ENCODE measurements at places on chromosomes 16 and 17.
A peak's percentile ranks its signal among the peaks of the same experiment; 100 is the strongest.

- no peak for DNase-seq
Observed at GRCh38 chr16:4803401-4803844, 990 bp upstream of the ROGDI start.

DNA sequence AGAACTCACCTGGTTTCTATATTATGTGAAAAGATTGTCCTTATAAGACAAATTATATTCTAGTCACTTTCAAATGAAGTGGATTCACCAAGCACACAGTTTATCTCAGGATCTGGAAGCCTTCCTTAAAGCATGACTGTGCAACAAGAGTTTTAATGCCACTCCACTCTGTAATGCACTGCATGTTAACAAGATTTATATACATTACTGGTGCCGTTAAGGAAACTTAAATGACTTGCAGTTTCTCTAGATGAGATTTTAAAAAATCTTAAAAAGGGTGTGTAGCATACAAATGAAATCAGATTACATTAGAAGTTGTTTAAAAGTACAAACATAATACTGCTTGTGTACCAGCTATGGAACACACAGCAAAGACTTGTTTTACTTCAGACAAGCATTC lies 150.8 kb downstream of the SNX11 start:
- no peak for DNase-seq

DNA sequence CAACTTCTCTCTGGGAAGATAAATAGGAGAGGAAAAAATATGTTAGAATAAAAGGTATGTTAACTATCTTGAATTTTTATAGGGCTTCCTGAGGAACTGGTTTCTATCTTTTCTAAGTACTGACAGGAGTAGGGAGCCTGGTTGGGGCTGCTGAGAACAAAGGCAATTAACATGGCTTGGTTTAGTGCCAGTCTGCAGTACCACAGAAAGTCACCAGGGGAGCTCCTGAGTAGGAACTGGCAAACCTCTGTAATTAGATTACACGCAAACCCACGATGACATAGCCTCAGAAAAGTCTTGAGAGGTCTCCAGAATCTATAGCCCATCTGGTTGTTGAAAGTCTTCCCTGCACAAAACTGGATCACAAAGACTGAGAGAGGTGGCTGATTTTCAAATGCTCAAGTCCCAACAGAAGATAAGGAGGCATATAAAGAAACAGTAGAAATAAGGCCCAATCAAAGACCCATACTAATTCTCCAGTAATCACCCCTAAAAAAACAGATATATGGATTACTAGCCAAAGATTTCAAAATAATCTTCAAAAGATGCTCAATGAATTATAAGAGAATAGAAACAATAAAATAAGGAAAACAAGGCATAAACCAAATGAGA lies 11.7 kb upstream of the CNTNAP4 start:
- DNase-seq: no peak

DNA sequence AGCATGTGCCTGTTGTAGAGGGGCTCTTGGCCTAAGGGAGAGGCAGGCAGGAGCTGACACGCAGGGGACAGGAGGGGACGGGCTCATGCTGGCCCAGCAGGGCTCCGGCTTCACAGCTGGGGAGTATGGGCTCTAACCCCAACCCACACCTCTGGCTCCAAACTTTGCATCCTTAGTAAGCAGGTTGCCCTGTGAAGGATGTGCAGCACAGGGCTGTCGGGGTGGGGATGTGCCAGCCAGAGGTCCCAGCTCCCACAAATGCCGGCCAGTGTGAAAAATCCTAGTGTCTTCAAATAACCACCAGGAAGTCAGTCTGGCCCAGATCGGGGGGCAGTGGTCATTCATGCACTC lies 14.0 kb upstream of the FAM83G start:
- no peak for DNase-seq

DNA sequence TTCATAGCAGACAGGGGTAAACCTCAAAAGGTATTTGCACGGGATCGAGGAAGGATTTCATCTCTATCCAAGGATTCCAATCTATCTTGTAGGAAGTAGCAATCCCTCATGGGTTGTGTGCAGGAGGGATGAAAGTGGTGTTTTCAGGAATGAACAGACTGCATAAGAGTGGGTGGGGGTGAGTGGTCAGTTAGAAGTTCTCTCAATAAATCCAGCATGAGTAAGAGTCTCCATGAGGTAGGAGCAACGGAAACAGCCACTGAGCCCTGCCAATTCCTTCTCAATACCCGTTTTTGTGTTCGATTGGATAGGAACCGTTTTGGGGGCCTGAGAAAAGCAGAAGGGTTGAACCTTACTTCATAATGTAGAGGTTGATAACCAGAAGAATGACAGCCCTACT lies 375.6 kb downstream of the SOX9 start:
- no peak for DNase-seq

DNA sequence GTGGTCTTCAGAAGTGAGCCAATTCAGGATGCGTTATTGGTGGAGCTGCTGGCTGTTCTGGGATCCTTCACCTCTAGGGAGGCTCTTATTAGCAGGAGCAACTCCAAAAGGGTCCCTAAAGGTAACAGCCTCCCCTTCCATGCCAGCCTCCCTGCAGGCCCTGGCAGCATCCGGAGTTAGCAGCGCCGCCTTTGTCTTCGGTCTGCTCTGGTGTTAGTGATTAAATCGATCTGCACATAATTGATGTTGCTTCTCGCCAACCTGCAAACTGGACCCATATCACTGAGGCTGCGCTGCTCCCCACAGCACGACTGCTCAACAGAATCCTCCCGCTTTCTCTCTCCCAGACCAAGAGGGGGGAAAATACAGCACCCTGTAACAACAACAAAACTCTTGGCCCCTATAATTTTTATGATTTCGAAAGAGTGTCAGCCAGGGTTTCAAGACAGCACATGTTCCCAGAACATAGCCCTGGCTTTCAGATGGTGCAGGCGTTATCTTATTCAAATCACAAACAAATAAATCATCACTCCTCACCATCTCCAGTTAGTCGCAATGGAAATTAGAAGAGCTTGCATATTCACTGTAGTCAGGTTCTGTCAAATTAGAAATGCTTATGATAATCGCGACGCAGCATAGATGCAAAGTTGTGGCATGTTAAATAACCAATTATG lies 76.0 kb downstream of the IRX3 start:
- DNase-seq: no peak

GRCh38 chr16:89013111-89013510 lies 36.1 kb upstream of the CBFA2T3 start:
- no peak for DNase-seq

GRCh38 chr17:78010759-78011158 lies 52.3 kb downstream of the TNRC6C start:
- no peak for DNase-seq

GRCh38 chr17:82400830-82401229 lies 17.3 kb upstream of the HEXD start:
- DNase-seq: peak; percentile 23

DNA sequence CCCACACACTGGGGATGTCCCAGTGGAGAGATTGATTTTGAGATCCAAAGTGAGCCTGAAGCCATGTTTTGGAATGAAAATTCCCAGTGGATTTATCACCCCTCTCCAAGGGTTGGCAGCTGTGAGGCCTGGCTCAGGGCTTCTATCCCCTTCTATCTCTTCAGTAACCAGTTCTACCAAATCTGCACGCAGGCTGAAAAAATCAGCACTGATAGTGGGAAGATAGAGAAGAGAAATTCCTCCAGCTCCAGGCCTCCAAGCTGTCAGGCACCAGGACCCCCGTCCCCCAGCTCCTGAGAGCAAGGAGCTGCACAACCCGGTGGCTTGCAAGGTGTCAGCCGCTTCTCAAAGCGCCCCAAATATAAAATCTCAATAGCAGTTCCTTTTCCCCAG lies 1.0 kb downstream of the FLOT2 start:
- DNase-seq: no peak

DNA sequence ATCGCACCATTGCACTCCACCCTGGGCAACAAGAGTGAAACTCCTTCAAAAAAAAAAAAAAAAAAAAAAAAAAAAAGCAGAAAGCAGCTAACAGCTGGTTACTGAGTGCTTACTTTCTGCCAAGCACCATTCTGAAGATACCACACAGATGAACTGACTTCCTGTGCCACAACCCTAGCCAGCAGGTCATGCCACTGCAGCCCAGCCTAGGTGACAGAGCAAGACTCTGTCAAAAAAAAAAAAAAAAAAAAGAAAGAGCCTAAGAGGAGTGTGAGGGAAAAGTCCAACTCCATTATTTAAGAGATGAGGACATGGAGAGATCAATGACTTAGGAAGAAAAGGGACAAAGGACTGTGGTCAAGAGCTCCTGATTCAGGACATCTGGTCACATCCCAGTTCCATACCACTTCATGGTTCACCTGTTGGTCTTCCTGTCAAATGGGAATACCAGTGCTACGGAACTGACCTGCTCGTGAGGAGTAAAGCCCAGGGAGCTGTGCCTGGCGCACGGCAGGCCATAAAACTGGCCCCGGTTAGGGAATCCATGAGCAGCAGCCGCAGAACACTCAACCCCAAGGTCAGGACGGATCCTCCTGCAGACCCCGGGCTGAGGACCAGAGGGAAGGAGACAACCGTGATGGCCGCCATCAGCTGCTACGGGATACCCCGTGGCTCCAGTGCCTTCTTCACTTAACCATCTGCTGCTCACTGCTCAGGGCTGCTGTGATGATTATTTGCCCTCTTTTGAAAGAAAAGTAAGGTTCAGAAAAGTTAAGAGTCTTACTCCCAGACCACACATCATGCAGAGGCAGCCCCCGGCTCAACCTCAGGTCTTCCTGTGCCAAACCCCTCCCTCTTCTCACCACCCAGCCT lies 950 bp downstream of the KLHDC4 start:
- DNase-seq: no peak

DNA sequence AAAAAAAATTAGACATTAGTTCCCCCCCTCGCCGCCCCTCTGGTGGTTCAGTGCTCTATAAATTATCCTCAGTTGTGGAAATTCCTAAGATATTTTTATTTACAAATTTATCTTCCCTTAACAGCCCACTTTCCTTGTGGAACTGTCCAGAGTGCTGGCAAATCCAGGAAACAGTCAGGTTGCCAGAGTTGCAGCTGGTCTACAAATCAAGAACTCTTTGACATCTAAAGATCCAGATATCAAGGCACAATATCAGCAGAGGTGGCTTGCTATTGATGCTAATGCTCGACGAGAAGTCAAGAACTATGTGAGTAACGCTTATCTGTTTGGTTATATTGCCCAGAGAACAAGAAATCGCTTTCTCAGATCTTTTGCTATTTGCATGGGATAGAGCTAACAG lies 2.9 kb downstream of the KPNB1 start:
- no peak for DNase-seq

GRCh38 chr17:61459939-61460718 lies 7.9 kb downstream of the TBX4 start:
- DNase-seq: no peak

DNA sequence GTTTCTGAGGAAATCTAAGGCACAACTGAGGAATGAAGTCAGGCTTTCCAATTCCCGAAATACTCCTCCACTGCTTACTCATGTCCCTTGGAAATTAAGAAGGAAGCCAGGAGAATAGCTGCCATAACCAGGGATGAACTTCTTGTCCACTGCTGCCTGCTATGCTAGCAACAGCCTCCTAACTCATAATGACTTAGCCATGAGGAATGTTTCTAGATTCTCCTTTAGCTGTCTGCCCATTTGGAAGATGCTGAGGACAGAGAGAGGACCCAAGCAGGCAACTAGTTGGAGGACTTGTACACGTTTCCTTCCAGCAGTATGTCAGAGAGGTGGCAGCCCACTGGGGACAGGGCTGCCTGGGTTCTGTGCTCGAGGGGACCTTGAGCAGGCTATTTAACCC lies 939 bp upstream of the CCL2 start:
- no peak for DNase-seq

DNA sequence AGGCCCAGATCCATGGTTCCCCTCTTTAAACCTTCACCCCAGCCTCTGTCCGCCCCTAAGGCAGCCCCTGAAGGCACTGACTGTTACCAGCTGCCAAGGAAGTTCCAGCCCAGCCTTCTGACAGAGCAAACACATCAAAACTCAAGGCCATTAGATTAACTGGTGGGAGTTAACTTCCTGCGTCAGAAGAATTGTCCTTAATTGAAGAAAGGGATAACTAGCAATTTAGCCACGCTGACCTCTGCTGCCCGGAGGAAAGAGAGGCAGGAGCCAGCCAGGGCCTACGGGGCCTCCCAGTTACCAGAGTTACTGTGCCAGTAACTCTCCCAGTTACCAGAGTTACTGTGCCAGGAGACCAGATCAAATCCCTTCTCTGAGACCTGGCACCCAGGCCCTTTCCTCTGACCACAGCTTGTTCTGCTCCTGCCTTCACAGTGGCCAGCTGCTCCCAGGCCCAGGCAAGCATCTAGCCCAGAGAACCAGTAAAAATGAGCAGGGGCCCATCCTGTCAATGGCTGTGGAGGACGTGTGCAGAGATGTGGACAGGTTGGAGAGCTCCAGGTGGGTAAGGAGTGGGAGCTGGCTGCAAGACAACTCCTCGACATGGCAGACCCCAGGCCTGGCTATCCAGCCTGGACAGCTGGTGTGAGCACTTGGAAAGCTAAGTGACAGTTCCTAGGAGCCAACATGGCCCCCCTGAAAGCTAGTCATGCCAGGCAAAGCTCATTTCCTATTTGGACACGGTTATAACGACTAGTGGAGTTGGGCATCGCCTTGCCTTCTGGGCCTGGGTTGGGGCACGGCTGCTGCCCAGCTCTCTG lies 2.8 kb upstream of the PITPNM3 start:
- DNase-seq: no peak

DNA sequence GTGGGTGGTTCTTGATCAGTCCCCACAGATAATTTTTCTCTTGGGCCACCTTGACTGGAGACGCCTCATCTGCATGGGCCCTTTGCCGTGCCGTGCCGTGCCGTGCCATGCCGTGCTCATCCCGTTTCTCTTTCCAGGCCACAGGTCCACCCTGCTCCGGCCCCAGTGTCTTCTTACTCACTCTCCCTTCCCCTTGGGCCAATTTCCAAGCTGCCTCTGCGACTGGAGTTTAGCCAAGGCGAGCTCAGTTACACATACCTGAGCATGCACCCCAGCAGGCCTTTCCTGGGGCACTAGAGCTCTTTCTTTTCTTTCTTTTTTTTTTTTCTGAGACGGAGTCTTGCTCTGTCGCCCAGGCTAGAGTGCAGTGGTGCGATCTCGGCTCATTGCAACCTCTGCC lies 40.5 kb upstream of the MGAT5B start:
- DNase-seq: no peak

DNA sequence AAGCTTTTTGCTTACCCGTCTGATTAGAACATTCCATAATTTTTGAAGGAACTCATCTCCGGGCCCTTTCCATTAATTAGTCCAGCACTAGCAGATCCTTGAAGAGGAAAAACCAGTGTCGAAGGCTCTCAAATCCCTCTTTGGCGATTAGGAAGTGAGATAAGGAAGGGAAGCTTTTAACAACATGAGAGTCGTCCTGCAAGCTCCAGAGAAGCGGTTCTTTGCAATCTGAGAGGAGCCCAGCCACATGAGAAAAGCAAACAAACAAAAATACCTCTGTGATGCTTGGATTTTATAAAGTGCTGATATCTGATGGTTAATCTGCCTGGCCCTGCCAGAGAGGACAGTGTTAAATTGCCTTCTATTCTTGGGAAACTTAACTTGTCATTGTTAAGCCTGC lies 339.8 kb upstream of the SALL1 start:
- no peak for DNase-seq

- DNase-seq: no peak
Observed at GRCh38 chr16:29687755-29688154, 8.8 kb downstream of the QPRT start.

- no peak for DNase-seq
Observed at GRCh38 chr17:15777297-15777696, 45.2 kb downstream of the TBC1D26 start.

GRCh38 chr17:72518159-72518732 lies 397.4 kb downstream of the SOX9 start:
- DNase-seq: no peak
